ENCODE measurements at places on chromosomes 2 and 18. TPM values are rescaled to one million over a fixed set of nuclear protein-coding genes. Genes with fewer than 3 reads are reported as not detected.

STON1 gene
- total RNA-seq: 9.7 TPM

STARD6 gene
- not detected for total RNA-seq

SELENOI gene
- 32.8 TPM for total RNA-seq

TDRD15 gene
- not detected for total RNA-seq

GRCh38 chr2:187453078-187453641 is 5.1 kb upstream of the CALCRL start:
- no peak for DNase-seq

DNA sequence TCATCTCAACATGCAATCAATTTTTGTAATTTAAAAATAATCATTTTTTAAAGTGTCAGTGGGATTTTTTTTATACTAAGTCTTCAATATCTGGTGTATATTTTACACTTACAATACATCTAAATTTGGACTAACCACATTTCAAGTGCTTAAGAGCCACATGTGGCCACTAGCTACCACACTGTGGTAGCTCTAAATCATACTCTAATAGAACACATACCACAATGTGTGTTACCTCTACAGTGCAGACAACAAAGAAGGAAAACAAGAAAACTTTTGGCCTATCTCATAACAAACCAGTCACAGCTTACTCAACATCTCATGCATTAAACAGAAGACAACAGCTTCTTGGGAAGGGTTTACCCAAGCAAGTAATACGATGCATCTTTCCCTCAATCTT is 24.5 kb downstream of the PIAS2 start:
- no peak for DNase-seq

GRCh38 chr18:564708-565561 is 15.2 kb upstream of the CETN1 start:
- no peak for DNase-seq

GRCh38 chr2:194842871-194843270 is 814.2 kb upstream of the SLC39A10 start:
- no peak for DNase-seq

DNA sequence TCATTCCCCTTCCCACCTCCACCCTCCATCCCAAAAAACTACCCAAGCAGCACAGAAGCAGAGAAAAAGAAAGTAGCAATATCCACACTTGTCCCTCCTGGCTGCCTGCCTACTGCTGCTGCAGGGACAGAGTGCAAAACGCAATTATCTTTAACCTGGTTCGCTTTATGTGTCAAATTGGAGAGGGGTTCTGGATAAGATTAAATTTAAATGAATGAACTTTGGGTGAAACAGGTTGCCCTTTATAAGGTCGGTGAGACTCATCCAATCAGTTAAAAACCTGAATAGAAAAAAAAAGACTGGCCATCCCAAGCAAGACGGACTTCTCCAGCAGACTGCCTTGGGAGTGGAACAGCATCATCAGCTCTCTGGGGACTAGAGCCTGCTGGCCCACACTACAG is 62.6 kb downstream of the ANKRD44 start:
- no peak for DNase-seq

DNA sequence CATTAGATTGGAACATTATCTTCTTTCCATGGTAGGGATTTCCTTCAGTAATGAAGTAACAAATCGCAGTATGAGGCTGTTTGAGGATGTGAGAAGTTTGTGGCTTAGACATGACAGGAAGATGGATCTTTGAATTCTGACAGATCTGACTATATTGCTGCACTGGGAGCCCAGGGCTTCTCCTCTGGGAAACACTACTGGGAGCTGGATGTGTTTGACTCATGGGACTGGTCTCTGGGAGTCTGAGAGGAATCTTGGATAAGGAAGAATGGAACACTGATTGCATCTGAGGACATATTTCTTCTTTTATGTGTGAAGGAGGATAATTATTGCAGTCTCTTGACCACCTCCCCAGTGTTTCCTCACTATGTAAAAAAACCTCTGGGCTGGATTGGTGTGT is 77.2 kb upstream of the ST6GAL2 start:
- no peak for DNase-seq

- no peak for DNase-seq
Observed at GRCh38 chr2:112927745-112928144, 16.8 kb downstream of the IL37 start.

GRCh38 chr2:240359695-240360094 is 75.8 kb upstream of the GPC1 start:
- no peak for DNase-seq

DNA sequence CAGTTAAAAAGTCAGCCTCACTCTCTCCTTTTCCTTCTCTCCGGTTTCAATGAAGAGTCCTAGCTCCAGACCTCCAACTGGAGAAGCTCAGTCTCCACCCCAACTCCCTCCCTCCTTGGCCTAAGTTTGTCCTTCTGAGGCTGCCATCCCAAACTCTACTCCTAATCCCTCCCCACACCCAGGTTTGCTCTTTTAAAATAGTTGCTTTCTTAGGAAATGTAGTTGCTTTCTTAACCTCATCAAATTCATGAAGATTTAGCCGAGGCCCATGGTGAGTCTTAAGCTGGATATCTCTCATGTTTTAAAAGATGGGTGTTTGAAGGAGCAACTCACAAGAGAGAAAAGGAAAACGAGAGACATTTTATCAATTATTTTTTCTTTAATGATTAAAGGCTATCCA is 937 bp upstream of the LANCL1 start:
- no peak for DNase-seq

DNA sequence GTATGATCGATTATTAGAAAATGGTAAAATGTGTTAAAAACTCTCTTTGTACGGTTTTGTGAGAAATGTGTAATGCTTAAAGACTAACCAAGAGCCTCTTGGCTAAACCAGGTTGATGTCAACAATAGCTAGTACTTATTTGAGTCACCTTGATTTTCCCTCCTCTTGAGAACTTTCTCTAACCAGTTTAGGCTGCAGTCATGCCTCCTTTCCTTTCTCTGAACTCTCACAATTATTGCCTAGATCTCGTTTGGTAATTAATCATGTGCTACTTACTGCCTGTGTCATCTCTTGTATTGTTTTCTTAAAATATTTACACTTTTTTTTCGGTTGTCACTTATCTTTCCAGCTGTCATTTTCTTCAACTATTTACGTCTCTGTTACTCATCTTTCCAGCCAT is 1.1 kb upstream of the EPC2 start:
- DNase-seq: no peak

Data from lower leg skin (tissue), 4 donors.